ENCODE measurements at places on chromosomes 6 and 20.

GRCh38 chr6:44624226-44624625 lies 236.7 kb downstream of the CDC5L start:
- no peak for DNase-seq

DNA sequence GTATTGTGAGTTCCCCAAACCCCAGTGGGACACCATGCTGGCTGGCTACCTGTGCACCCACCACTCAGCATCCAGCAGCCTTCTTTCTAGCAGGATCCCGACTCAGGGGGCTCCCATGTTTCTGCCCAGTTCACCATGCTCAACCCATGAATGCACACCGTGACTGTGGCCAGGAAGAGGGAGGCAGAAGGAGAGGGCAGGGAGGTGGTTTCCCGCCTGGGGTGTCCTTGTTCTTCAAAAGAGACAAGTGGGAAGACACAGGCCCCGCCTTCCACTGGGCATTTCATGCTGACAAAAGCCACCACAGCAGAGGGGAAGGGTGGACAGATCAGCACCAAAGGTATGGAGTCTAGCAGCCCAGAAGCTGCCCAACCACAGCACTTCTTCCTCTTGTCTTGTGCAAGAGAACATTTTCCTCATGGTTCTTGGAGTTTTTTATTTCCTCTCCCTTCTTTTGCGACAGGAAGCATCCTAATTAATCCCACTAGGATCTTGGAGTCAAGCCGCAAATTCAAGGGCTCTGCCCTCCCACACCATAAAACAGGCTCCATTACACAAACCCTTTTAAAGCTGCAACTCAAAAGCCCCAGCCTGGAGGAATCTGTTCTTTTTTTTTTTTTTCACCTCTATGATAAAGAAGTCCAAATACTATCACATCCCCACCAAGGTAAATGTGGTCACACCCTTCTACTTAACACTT lies 13.5 kb upstream of the ANKRD60 start:
- no peak for DNase-seq

DNA sequence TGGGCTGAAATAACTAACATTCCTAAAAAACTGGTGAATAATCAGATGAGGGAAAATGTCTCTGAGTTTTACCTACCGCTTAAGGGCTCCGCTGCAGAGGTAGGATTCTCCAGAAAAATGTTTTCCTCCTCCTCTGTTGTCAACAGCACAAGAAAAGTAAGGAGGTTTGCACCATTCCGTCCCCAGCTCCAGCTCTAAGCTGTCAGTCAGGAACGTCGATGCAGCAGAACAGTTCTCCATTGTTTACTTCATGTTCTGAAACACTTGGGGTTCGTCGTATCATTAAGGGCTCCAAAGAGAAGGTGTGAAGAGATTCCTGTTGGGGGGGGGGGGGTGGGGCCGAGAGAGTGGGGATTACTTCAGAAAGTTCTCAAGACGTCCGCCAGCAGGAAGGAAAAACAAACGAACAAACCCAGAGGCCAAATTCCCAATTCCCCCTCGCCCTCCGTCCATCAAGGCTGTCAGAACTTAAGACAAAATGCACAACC lies 734 bp downstream of the MMS22L start:
- DNase-seq = no peak

GRCh38 chr6:5345324-5345723 lies 84.0 kb downstream of the FARS2 start:
- DNase-seq = no peak

DNA sequence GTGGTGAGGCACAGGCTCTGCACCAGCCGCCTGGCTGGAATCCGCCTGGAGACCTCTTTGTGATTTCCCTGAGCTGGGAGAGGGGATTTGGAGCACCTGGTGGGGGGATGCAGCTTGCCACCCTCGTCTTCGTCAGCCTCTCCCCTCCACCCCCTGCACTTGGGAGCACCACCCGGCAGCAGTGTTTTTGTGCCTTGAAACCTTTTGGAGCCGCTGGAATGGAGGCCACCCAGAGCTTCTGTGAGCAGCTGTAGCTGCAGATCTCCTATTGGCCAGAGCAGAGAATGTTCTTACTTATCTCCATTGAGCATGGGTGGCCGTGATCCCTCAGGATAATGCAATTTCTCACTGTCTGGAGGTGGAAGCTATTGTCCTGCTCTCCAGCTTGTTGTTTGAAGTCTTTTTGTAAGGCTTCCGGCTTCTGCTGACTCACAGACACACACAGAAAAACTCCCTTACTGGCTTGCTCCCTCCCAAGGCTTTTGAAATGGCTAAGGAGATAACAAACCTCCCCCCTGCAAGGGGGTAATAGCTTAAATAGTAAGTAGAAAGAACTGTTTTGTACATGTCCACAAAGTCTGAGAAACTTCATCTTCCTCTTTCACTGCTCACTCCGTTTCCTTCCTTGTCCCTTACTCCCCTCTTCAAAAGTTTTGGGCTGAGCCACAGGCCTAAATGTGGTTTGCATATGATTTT lies 271.2 kb downstream of the PRL start:
- DNase-seq = no peak

GRCh38 chr6:147285087-147285855 lies 81.1 kb downstream of the STXBP5 start:
- no peak for DNase-seq

All from T-helper 9 cell (primary cell).